ENCODE measurements at places on chromosomes 6 and 20.
A peak's percentile ranks its signal among the peaks of the same experiment; 100 is the strongest.

DNA sequence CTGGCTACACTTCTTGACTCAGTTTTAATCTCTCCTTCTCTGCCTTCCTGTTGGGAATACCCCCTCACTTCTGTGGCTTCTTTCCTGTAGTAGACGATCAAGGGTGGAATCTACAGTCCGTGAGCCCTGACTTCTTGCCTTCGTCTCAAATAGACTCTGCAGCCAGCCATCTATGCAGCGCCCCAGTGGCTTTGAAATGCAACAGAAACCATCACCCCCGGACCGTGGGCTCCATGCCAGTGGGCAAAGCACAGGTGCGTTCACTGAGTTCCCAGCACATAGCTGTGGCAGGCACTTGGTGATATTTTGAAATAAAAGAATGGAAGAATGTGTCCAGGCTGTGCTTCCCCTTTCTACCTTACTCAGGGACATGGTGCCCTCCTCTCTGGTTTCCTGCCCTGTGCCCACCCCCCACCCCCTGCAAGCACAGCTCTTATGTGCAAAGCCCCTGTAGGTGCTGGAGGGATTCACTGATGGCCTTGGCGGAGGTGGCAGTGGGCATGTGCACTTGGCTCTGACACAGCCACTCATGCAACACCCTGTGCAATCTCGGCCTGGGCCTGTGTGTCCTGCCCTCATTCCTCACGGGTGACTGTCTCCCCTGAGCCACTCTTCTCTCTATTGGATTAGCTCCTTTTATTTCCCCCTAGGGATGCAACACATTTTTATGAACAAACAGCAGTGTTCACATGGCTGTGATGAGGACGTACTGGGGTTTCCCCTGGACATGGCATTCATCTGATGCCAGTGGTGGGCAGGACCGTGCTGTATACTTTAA, 5.5 kb upstream of the CDSN start:
- no peak for DNase-seq

GRCh38 chr6:10411971-10412460, 2.9 kb downstream of the TFAP2A start:
- DNase-seq: no peak

DNA sequence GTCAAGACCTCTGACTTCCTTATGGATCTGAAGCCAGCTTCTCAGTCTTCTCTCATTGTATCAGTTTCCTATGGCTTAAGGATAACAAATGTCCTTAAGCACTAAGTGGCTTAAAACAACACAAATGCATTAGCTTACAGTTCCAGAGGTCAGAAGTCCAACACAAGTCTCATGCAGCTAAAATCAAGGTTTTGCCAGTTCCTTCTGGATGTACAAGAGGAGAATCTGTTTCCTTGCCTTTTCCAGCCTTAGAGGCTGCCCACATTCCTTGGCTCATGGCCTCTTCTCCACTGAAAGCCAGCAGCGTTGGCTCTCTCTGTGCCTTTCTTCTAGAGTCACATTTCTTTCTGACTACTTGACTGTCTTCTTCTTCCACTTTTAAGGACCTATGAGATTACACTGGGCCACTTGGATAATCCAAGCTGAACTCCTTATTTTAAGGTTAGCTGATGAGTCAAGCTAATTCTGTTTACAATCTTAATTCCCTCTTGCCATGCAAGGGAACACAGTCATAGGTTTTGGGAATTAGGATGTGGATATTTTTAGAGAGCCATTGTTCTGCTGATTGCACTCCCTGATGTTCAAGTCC, 179.0 kb downstream of the BCAS1 start:
- no peak for DNase-seq

DNA sequence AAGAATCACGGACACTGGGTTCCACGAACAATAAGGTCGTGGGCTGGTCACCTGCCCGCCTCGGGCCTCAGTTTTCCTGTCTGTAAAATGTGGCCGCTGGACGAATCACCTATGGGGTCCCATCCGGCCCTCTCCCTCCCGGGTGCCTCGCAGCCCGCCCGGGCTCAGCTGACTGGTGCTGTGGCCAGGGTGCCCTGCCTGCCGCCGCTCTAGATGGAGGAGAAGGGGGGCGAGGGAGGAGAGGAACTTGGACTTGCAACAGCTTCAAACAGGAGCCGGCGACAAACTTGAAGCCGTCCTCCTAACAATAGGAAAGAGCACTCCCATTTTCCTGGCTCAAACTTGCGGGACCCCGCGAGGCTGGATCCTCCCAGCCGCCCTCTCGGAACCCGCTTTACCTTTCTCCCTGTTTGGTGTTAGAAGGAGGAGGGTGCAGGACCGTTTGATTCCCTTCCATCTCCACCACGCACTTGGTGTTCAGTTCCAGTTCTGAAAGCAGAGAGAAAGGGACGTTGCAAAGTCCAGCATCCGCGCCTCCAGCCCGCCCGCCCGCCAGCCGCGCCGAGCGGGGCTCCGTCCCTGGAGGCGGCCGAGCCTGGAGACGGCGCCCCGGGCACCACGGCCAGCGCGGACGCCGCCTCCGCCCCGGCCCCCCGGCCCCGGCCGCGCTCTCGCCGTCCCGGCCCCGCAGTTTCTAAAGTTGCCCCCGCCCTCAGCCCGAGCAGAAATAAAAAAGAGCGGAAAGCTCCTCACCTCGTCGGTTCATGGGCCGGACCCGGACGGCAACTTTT, 584 bp downstream of the KIF13A start:
- DNase-seq: no peak

DNA sequence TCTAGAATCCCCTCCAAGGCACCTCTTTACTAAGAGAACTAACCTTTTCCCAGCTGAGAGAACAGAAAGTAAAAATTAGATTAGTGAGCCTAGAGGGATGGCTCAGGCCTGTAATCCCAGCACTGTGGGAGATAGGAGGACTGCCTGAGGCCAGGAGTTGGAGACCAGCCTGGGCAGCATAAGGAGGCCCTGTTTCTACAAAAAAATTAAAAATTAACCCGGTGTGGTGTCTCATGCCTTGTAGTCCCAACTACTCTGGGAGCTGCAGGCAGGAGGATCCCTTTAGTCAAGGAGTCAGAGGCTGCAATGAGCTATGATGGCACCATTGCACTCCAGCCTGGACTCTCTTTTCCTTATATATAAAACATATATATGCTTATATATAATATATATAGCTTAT, 5.5 kb upstream of the OOEP start:
- no peak for DNase-seq

- no peak for DNase-seq
These were observed 21.3 kb downstream of the ECI2 start for GRCh38 chr6:4114123-4114522.

DNA sequence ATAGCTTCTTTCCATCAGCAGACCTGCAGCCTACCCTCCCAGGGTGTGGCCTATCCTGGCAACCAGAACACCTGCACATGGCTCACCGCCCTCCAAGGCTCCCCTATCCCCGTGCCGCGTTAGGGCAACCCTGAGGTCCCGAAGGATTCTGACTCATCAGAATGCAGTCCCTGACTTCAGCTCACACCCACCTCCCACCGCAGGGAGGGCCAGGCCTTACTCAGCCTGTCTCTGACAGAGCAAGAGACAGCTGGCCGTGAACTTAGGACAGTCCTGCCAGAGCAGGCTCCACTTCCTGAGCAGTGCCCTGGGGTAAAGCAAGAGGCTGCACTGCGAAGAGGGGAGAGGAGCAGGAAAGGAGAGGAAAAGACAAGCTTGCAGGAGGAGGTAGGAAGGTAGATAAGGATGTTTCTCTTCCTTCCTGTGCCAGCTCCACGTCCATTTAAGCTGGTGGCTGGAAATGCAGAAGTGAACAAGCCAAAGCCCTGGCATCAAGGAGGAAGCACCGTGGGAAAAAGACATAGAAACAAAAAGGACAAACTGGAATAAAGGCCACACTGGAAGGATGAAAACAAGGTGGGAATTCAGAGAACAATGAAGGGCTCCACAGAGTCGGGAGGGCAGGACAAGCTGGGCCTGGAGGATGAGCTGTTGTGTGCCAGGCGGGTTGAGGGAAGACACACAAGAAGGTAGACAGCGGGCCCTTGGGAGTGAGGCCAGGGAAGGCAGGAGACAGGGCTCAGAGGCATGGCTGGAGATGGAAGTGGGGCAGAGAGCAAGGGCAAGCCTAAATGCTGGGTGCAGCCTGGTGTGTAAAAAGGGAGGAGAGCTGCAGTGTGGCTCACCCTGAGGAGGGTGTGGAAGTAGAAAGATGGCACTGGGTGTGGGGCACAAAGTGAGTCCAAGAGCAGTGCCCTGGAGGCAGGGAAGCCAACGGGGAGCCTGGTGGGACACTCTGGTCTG, 102.7 kb downstream of the SLC23A2 start:
- no peak for DNase-seq

DNA sequence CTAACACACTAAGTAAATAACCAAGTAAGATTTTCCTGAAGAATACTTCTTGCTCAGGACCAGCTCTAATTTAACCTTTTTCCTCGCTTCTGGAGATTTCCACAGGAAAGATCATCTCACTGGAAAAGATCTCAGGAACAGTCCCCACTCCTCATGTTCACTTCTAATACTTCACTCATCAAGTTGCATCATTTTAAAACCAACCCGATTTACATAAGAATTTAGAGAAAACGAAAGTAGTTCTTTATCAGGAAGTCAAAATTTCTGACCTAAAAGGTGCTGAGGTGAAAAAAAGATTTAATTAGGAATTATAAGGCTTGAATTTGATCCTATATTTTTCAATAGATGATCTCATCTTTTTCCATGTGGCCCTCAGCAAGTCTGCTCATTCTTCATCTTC, 46.6 kb upstream of the PKHD1 start:
- DNase-seq: no peak

GRCh38 chr6:41901882-41902519, 6.8 kb upstream of the USP49 start:
- peak; percentile 12 for DNase-seq

- DNase-seq: no peak
These were observed 602.9 kb upstream of the ARID1B start for GRCh38 chr6:156174031-156174890.

DNA sequence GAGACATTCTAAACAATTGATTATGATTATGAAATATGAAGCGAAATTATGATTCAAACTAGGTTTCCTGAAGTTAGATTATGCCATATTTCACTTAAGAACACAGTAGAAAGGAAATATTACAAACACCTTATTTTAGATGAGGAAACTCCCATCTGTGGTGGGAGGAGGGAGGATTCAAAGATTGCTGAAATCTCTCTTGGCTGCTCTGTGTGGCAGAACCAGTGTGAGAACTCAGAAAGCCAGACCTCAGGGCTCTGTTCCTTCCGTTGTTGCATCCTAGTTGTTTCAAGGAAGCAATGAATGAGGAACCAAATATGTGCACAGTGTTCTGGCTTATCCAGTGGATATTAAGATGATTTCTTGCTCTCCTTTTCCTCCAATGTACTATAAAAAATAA, 2.1 kb downstream of the TAAR5 start:
- DNase-seq: no peak

DNA sequence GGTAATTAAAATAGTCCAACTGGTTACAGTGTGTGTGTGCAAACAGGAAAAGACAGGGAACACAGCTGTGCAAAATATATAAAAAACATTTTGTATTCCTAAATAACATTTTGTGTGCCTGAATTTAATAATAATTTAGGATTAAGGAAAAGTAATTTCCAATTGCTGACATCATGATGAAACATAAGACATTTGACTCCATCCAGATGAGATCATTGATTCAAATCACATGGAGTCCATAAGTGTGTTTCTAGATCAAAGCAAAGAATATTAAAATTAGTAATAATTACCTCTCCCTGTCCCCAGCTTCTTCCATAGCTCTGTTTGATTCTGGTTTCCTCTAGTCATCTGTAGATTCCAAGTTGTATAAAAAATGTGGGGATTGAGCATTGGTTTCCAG, 64.6 kb upstream of the BTN3A2 start:
- no peak for DNase-seq

DNA sequence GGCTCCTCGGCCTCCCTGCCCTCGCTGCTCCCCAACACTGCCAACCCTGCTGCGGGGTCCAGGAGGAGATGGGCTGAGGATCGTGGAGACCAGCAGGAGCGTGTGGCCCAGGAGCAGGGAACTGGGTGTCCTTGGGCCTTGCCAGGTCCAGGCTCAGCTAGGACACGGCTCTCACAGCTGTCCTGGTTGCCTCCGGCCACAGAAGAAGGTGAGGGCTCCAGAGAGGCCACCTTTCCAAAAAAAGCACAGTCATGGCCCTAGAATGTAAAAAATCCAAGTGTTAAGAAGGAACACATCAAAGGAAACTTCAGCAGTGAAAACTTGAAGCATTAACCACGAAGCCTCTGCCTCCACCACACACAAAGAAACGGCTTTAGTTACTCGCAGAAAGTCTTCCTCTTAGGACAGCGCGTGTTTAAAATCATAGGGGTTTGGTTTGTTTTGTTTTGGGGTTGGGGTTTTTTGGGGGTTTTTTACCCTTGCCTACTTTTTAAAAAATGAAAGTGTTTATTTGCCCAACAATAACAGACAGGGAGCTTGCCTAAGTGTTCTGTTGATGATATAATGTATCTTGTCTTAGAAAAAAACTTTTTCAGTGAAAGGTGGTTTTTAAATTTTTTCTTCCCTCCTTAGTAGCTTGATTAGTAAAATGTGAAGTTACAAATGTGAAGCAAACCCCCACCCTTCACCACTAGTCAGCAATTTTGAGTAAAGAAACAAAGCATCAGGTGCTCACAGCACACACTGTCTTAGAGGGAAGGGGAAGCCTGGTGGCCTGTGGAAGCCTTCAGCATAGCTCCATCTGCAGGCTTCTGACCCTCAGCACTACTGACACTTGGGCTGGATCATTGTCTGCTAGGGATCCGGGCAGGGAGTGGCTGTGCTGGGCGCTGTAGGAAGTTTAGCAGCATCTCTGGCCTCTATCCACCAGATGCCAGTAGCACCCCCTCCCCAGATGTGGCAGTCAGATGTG, 60.0 kb downstream of the PTPN1 start:
- no peak for DNase-seq

GRCh38 chr6:17965397-17965796, 22.0 kb downstream of the KIF13A start:
- no peak for DNase-seq

DNA sequence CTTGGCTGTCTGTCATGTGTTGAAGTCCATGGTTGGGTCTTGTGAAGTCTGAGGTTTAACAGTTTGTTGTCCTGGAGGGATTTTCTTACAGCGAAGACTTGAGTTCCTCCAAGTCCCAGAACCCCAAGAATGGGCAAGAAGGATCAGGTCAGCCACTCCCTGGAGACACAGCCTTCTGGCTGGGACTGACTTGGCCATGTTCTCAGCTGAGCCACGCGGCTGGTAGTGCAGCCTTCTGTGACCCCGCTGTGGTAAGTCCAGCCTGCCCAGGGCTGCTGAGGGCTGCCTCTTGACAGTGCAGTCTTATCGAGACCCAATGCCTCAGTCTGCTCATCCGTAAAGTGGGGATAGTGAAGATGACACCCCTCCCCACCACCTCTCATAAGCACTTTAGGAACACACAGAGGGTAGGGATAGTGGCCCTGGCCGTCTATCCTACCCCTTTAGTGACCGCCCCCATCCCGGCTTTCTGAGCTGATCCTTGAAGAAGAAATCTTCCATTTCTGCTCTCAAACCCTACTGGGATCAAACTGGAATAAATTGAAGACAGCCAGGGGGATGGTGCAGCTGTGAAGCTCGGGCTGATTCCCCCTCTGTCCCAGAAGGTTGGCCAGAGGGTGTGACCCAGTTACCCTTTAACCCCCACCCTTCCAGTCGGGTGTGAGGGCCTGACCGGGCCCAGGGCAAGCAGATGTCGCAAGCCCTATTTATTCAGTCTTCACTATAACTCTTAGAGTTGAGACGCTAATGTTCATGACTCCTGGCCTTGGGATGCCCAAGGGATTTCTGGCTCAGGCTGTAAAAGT, 43.5 kb downstream of the SIRPA start:
- no peak for DNase-seq

Measured in activated CD4-positive, CD25-positive, alpha-beta regulatory T cell (primary cell).